Skeletal muscle cell (primary cell): ENCODE measurements at places on chromosomes 12 and 14.

DNA sequence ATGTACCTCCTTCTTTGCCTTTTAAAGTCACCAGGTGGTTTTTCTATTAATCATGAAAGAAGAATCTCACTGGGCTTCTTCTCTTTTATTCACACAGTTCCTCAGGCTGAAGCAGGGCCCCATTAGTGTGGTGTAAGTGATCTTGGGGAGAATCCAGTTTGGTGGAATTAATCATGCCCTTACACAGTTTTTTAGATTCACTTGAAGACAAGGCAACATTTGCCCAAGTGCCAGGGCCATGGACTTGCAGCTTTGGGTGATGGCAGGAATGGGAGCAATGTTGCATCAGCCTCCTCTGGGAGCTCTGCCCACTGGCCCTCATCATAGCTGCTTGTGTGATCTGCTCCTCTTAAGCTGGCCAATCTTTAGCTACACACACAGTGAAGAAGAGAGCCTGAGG is 33.8 kb downstream of the KCNK10 start:
- DNase-seq: no peak

- DNase-seq: no peak
Observed at GRCh38 chr12:46109343-46110222, 119.2 kb upstream of the SCAF11 start.

- no peak for DNase-seq
Observed at GRCh38 chr14:36583242-36583892, 953 bp upstream of the NKX2-8 start.

DNA sequence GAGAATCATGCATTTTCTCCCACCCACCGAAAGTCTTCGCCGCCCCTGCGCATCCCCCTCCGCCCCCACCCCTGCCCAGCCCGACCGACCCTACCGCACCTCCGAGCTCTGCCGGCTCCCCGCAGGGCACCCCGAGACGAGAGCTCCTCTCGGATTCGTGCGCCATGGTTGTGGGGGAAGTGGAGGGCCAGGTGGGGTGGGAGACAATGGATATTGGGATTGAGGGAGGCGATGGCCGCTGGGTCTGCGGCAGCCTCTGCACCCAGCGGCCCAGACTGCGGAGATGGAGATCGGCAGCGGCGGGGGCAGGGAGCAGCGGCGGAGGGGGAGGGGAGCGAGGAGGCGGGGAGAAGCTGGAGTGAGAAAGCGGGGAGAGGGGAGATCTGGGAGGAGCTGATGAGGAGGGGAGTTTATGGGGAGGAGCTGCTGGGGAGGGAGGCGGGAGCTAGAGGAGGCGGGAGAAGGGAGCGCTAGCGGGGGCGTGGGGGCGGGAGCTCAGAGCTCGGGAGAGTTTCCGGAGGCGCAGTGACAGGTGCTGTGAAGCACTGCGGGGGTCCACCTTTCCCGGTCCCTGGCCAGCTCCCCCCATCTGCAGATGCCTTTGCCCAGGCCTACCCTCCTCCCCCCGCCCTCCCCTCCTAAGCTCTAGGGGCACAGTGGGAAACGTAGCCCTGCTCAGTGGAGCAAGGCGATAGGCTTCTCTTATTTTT is at the start of gene SALL2:
TSS of gene SALL2 (minus strand) at position 385 of the 710 bp plus-strand sequence. CDS start at position 166, 219 bp downstream.
- DNase-seq: no peak
